ENCODE measurements at places on chromosomes 11 and 22.
A peak's percentile ranks its signal among the peaks of the same experiment; 100 is the strongest.

DNA sequence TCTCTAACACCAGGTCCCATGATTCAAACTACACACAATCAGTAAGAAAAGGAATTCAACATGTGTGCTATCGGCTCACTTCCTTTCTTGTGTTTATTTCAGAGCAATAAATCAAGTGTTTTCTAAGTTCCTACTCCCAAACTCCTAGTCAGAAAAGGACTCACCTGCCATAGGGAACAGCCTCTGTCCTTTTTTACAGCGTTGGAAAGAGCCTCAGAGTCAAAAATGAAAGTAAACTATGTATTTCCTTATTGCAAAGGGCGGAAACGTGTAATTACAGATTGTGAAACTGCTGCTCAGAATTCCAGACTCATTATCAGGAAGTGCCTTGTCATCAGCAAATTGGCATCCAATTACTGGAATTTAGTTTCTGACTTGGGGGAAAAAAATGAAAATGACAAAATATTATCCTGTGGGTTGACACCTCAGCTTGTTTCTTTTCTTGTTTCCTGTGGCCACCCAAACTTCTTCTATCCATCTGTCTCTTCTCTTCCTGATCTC is at the start of gene CASP4:
Gene CASP4, minus strand, starts transcription at position 220 of the 501 bp plus-strand sequence. Its CDS starts 49 bp downstream, at position 171.
- DNase-seq = peak; percentile 82

GRCh38 chr11:128936606-128937251 is 5.9 kb downstream of the TP53AIP1 start:
- no peak for DNase-seq

- peak; percentile 23 for DNase-seq
These were observed 66.0 kb upstream of the KIRREL3 start for GRCh38 chr11:127066401-127067090.

GRCh38 chr22:25448435-25449051 is 115.9 kb upstream of the GRK3 start:
- peak; percentile 29 for DNase-seq

- DNase-seq = no peak
These were observed 12.5 kb downstream of the RAC2 start for GRCh38 chr22:37231406-37232139.

DNA sequence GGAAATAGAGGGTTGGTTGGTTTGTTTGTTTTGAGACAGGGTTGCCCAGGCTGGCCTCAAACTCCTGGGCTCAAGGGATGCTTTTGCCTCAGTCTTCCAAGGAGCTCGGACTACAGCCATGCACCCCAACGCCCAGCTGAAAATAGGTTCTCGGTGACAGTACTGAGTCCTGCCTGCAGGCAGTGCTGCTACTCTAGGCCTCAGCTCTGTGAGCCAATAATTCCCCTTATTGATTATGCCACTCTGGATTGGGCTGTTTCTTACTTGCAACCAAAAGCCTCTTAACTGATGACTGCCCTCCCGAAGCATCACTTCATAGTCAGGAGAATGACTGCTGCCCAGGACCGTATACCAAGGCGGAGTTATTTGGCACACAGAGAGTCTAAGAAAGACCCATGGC is 1.2 kb upstream of the C11orf16 start:
- no peak for DNase-seq

DNA sequence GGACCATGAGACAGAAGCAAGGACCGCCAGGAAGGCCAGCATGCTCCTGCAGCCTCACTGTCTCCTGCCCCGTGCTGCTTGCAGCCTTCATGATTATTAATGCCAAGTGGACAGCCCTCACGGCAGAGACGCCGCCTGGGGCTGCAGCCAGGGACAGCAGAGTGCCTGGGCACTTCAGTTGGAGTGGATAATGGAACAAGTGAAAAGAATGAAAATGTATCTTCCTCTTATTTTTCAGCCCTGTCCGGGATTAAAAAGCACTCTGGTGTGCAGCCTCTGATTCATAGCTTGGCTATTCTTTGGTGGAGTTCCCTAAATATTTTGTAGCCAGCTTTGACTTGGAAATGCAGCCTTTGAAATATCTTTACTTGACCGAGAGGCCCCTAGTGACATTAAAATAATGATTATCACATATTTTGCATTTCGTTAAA is 1404.2 kb downstream of the BRD1 start:
- peak; percentile 88 for DNase-seq

- DNase-seq = no peak
These were observed 810.0 kb downstream of the TBC1D22A start for GRCh38 chr22:47572443-47572842.

GRCh38 chr11:93193731-93194130 is 4.1 kb downstream of the SLC36A4 start:
- no peak for DNase-seq

- DNase-seq = peak; percentile 67
These were observed 16.4 kb upstream of the FCHSD2 start for GRCh38 chr11:73158356-73159051.

- no peak for DNase-seq
These were observed 127.5 kb upstream of the SERPIND1 start for GRCh38 chr22:20646415-20646814.

DNA sequence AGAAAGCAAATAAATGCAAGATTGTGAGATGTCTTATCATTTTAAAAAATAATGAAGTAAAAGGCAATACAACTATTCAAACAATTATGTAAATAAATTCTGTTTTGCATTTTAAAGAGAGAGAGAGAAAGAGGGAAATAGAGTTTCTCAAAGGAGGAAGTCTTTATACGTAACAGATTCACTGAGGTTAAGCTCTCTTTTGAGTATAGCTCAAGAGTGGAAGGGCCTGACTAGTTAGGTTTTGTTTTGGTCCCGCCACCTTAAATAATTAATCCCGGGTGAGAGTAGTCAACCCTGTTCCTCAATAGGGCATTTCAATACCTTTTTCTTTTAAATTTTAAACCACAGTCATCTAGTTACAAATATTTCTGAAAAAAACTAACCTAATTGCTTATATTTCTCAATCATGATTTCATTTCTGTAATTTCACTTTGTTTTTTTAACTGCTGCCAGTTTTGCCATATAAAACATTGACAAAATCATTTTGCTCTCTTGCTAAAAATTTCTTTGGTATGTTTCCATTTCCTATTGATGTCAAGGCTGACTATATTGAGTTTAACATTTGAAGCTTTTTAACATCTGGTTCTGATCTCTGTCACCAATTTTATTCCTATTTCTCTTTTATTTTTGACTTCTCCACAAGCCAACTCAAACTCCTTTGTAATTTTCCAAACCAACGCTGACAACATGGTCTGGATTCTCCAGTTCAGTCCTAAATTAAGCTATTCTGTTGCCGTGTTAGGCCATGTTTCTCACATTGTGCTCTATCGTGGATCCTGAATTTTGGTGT is 10.3 kb downstream of the OR10D3 start:
- peak; percentile 16 for DNase-seq

GRCh38 chr11:92219476-92219875 is 5.1 kb upstream of the FAT3 start:
- DNase-seq = no peak

DNA sequence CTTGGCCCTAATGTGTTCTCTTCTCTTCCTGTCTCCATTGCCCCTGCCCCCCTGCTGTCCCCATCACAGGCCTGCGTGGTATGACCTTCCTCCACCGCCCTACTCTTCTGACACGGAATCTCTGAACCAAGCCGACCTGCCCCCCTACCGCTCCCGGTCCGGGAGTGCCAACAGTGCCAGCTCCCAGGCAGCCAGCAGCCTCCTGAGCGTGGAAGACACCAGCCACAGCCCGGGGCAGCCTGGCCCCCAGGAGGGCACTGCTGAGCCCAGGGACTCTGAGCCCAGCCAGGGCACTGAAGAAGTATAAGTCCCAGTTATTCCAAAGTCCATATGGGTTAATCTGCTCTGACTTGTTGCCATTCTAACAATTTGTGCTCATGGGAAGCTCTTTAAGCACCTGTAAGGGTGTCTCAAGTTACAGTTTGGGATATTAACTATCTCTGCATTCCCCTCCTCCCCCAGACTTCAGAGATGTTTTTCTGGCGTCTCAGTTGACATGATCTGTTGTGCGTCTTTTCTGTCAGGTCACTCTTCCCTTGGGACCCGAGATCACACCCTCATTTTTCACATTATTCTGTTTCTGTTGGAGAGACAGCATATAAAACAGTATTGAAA is 60.0 kb downstream of the COMMD9 start:
- DNase-seq = no peak

- DNase-seq = no peak
These were observed 867.1 kb downstream of the BRD1 start for GRCh38 chr22:48960576-48960975.

GRCh38 chr22:39300186-39300830 is 19.1 kb downstream of the RPL3 start:
- DNase-seq = no peak

DNA sequence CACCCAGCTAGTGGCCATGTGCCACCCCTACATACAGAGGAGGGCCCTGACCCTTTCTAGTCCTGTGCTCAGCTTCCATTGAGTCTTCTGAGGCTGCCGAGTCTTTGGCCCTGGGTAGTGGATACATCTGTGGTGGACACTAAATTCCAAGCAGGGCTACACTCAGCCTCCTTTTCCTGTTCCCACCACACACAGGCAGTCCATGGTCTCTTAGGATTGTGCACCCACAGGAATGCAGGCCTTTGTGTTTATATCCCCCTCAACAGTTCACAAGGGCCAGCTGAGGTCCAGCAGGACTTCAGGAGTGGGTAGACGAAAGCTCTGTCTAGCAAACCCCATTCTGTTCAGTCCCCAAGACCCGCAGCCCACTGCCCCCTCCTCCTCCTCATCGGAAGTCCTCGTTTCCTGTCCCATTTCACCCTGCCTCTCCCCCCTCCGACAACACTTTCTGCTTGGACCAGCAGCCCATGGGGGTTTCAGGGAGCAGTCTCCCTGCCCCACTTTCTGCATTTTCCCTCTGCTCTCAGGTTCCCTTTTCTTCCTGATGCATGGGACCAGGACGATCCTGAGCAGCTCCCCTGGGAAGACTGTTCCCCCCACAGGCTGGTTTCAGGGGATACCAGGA is 91.8 kb downstream of the SWAP70 start:
- DNase-seq = peak; percentile 90

DNA sequence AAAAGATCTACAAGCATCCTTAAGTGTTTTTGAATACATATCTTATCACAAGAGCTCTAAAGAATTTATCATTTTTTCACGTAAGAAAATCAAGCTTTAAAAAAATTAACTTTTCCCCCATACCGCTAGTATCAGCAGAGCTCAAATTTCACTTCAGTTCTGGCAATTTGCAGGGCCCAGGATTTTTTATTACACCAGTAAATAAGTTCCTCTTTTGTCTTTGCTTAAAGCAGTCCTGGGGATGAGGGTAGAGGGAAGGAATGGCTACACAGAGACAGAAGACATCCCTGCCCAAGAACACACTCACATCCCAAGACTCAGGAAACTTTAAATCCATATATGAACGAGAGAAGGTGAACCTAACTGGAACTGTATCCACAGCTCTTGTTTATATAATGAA is 22.6 kb upstream of the SORL1 start:
- DNase-seq = no peak

- no peak for DNase-seq
These were observed 632 bp downstream of the OR10Q1 start for GRCh38 chr11:58227956-58228615.

DNA sequence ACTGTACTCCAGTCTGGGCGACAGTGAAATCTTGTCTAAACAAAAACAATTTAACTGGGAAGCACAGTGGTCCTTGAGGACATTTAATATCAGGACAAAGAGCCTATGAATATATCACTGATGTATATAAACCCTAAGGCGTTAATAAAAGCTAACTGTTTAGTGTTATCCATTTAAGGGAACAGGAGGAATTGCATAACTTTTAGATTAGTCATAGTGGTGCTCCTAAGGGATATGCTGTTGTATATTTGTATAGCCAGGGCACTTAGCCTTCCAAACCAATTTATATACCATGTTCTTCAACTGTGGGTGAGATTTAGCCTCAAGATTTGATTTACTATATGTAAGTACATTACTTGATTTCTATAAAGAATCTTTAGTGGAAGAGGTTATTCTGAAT is 3.0 kb upstream of the CHEK1 start:
- peak; percentile 66 for DNase-seq

DNA sequence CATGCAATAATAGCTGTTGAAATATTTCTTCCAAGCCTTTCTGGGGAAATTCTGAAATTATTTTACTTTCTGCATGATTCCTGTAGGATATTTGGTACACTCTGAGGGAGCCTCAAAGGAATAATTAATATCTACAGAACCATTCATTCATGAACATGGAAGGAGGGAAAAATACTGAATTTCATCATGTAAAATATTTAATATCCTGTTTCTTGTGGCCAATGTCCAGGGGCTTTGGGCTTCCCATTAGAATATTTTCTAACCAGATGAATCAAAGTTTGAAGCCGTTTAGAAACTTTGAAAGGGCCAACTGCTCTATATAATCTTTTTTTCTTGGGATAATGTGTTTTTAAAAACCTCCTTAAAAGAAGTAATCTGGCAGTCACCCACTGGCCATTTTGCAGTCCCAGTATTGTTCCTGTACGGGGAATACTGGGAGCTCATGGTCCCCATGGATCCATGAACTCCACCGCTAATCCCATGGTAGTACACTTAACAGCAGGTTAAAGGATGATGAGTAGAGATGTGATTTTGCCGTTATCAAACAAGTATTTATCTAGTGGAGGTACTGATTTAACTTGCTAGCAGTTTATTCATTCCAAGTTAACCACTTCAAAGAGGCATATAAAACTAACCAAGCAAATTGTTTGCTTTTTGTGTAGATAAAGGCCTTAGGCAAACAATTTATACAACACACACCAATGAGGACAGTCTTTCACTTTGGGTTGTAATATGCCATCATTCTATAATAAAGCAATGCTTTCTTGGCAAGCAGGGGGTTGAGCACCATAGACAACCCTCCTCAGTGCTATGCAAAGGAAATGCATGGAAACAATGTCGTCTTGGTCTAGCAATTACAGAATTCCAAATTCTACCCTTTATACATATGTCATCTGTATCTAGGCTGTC is 34.5 kb upstream of the BLID start:
- no peak for DNase-seq

DNA sequence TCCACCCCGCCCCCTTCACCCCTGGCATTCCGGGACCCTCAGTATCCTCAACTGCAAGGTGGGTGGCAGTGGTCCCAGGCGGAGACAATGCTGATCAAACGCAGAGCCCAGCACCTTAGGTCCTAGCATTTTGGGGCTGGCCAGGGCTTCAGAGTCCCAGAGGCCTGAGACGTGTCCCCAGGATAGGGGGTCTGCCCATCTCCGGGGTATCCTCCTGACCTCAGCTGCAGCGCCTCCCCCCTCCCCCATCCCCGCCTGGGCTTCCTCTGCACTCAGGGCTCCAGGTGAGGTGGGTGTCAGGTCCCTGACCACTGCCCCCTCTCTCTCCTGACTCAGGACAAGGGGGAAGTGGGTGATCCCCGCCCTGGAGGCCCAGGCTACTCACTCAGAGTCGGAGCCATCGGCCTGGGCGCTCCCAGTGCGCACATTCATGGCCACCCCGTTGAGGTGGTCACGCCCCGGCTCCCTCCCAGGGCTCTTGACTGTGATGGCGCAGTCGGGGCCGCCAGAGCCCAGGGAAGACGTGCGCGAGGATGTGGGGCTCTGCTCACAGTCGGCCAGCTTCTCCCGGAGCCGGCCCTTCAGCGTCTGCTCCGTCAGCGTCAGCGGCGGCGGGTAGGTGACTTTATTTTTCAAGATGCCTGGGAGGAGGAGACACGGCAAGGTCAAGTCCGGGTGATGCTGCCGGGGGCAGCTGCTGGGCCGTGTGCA is 28.3 kb downstream of the TRMU start:
- no peak for DNase-seq

- no peak for DNase-seq
These were observed 1.2 kb downstream of the C2CD2L start for GRCh38 chr11:119108146-119108856.

- peak; percentile 91 for DNase-seq
These were observed 34.1 kb upstream of the SMCO4 start for GRCh38 chr11:93577286-93577685.

- DNase-seq = no peak
These were observed 10.0 kb downstream of the IGSF9B start for GRCh38 chr11:133946541-133947318.

- DNase-seq = no peak
These were observed 57.3 kb downstream of the CD82 start for GRCh38 chr11:44622721-44623258.

All from fibroblast of skin of scalp (primary cell).